ENCODE measurements at places on chromosomes 11 and 22.

- no peak for DNase-seq
Observed at GRCh38 chr11:134070342-134070845, 1.5 kb downstream of the JAM3 start.

- DNase-seq: no peak
Observed at GRCh38 chr22:45502215-45503049, at the start of gene FBLN1. FBLN1 (plus strand) TSS chr22:45502883; CDS start chr22:45502986, 103 bp downstream.

DNA sequence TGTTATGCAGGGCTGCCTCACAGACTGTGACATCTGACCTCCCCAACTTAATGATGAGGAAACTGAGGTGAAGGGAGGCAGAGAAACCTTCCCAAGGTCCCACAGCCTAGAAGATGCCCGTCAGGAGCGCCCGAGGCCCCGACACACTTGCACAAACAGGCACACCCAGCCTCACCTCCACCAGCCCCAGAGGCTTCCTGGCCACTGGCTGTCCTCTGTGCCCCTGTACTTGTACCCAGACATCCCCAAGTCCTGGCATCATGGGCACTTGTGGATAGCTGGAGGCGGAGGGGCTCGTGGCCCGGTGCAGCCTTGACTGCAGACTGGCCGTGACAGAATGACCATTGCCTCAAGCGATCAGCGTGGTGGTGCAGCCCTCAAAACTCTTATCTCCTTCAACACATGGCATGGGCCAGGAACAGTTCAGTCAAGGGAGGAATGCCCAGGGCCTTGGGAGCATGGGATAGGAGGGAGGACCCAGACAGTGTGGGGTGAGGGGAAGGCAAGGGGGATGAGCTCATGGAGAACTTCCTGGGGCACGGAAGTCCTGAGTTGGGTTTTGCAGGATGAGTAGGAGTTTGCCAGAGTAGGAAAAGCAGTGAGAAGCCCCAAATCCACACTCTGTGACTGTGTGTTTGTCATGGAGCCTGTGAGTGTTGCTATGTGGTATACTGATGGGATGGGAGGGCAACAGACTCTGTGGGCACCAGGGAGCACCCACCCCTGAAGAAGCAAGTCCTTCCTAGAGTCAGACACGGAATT, 25.8 kb upstream of the PPARA start:
- DNase-seq: no peak

DNA sequence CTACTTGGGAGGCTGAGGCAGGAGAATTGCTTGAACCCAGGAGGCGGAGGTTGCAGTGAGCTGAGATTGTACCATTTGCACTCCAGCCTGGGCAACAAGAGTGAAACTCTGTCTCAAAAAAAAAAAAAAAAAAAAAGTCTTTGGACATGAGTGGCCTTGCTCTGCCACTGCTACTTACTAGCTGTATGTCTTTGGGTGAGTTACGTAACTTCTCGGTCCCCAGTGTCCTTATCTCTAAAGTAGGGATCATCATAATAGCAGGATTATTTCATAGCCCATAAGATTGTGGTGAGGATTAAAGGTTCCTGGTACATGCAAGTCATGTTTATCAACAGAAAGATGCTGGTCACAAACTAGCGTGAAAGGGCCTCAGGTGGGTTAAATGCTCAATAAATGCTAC, 53.9 kb upstream of the HEPHL1 start:
- DNase-seq: no peak

- DNase-seq: no peak
Observed at GRCh38 chr11:36155124-36155561, 134.1 kb downstream of the COMMD9 start.

DNA sequence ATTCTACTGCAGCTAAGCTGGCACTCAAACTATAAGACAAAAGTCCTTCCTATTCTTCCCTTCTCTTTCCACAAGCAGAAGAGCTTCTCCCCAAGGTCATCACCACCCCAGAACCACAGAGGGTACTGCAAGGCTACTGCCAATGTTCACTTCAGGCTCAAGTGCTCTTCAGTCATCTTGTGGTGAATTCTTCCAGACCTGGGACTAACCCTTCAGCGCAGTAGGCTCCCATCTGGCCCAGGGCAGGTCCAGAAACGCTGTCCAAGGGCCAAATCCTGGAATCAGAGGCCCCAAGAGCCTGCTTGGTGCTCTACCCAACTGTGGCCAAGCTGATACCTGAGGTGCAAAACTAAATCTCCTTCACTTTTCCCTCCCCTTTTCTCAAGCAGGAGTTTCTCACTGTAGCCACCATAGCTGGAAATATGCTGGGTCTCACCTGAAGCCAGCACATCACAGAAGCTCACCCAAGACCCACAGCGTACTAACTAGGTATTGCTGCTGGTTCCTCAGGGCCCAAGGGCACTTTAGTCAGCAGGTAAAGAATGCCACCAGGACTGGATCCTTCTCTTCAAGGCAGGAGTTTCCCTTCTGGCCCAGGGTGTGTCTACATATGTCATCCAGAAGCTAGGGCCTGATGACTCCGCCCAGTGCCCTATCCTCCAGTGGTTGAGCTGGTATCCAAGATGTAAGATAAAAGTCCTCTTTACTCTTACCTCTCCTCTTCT, 27.8 kb downstream of the FCHSD2 start:
- DNase-seq: no peak

GRCh38 chr11:122023614-122024250, 92.3 kb downstream of the BLID start:
- DNase-seq: no peak
